HFFc6 (cell line): ENCODE measurements at places on chromosomes 16 and 17.

GRCh38 chr17:60240290-60240689, 90.5 kb downstream of the CA4 start:
- no peaks in the 10 kb centered on the region for H3K4me1 ChIP-seq
- no peak for DNase-seq
- no peaks in the 10 kb centered on the region for H3K27me3 ChIP-seq

GRCh38 chr16:85689285-85689949, 663 bp upstream of the GINS2 start:
- H3K36me3 ChIP-seq: no peaks in the 10 kb centered on the region
- H3K4me1 ChIP-seq: peaks cover 7% of the 10 kb centered on the region; the same call in 1 of the 2 replicates
- H3K27me3 ChIP-seq: peaks cover 11% of the 10 kb centered on the region
- H3K27ac ChIP-seq: no peak overlapping the region
- H3K4me3 ChIP-seq: peak overlapping the region; percentile 78
- DNase-seq: no peak

DNA sequence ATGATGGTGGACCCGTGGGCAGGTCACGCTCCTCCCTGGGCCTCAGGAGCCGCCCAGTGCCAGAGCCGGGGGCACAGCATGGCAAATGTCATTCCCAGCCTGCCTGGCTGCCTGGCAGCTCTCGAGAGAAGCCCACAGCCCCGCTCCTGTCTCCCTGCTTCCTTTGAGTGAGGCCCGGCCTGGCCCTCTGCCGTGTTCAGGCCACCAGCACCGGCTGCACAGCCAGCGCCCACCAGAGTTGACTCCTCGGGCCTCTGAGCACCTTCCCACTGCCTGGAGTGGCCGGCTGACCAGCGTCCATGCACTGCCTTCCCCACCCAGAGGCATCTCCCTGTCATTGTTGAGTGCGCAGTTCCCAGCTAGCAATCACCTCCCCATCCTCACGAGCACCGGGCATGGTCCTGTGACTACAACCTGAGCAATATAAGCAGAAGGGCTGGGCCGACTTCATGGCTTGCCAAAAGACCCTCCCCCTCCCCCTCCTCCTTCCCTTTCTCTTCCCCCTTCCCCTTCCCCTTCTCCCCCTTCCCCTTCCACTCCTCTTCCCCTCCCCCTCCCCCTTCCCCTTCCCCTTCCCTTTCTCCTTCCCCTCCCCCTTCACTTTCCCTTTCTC, 11.9 kb upstream of the SLC38A10 start:
- H3K27me3 ChIP-seq: peaks cover 2% of the 10 kb centered on the region
- H3K36me3 ChIP-seq: no peaks in the 10 kb centered on the region
- peaks cover 10% of the 10 kb centered on the region for H3K4me1 ChIP-seq

GRCh38 chr16:86101897-86102157, 202.9 kb downstream of the IRF8 start:
- peaks cover 6% of the 10 kb centered on the region; the same call in 1 of the 2 replicates for H3K4me1 ChIP-seq
- DNase-seq: no peak
- no peak overlapping the region for H3K27ac ChIP-seq
- H3K27me3 ChIP-seq: peaks cover 32% of the 10 kb centered on the region

GRCh38 chr17:30236297-30236624, 764 bp upstream of the SLC6A4 start:
- H3K4me1 ChIP-seq: peaks cover 19% of the 10 kb centered on the region; the same call in 1 of the 2 replicates
- no peaks in the 10 kb centered on the region for H3K36me3 ChIP-seq
- H3K4me3 ChIP-seq: peak overlapping the region; percentile 83
- DNase-seq: no peak
- no peak overlapping the region for H3K27ac ChIP-seq

- DNase-seq: no peak
- no peak overlapping the region for H3K4me3 ChIP-seq
- no peak overlapping the region; the same call in 1 of the 2 replicates for H3K27ac ChIP-seq
- no peaks in the 10 kb centered on the region for H3K27me3 ChIP-seq
Measured at GRCh38 chr16:57115514-57116182, 23.3 kb downstream of the CPNE2 start.

DNA sequence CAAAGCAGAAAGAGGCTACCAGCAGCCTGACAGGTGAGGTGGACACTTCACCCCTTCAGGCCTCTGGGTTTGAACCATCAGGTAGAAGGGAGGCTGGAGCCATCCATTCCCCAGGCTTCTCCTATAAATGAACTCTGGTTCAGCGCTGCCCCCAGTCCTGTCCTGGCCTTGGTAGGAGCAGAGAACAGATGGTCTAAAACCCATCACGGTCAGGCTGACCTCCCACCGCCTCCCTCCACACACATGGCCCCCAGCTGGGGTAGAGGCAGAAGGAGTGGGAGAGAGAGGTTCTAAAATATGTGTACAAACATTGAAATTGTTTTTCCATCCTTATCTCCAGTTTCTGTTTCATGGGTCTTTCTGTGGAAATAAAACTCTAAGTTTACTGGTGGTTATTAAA, 59.7 kb upstream of the DNAJA2 start:
- DNase-seq: no peak
- H3K36me3 ChIP-seq: no peaks in the 10 kb centered on the region
- no peak overlapping the region for H3K27ac ChIP-seq
- 0 out of 2 replicates have a peak, but pooled peaks cover 2% of the 10 kb centered on the region for H3K4me1 ChIP-seq
- H3K4me3 ChIP-seq: no peak overlapping the region
